ENCODE measurements at places on chromosomes 12 and 14. TPM values are rescaled to one million over a fixed set of nuclear protein-coding genes. Genes with fewer than 3 reads are reported as not detected.

CCDC198 gene
- 6.7 TPM for total RNA-seq

GRCh38 chr12:52126605-52127578 is 47.4 kb downstream of the SMIM41 start:
- DNase-seq = no peak

FAM181A gene
- total RNA-seq = not detected

DNA sequence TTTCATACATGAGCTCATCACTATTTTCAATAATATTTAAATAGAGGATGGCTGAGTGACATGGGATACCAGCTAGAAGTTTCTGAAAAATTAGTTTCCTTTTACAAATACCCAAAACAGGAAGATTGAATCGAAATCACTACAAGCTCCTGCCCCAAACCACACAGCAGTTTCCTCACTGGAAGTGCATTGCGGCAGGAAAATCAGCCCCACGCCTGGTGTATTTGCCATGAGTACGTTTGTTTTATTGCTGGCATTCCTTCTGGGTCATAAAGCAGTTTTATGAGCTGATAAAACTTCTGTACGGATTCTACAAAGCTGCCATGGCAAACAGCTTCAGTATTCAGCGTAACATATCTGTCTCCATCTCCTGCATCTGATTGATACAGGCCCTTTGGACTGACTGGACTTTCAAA is 23.7 kb downstream of the CDC42BPB start:
- DNase-seq = no peak

- DNase-seq = no peak
Measured at GRCh38 chr14:97943619-97944018, 1146.4 kb downstream of the VRK1 start.

- no peak for DNase-seq
Measured at GRCh38 chr12:96980991-96981414, 73.9 kb downstream of the NEDD1 start.
